ENCODE measurements at places on chromosomes 5 and 9.

DNA sequence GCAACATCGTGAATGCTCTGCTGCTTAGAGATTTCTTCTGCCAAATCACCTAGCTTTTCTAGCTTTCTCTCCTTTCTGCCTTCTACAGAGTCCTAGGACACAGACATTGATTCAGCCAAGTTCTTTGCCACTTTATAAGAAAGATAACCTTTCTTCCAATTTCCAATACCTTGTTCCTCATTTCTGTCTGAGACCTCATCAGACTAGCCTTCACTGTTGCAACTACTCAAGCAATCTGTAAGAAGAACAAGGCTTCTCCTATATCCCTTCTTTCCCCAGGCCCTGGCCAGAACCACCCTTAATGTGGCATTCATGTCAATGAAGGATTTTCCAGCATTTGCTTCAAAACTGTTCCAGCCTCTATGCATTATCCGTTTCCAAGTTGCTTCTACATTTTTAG lies 24.3 kb downstream of the FBXO10 start:
- no peak for DNase-seq

- DNase-seq = no peak
These were observed 922 bp downstream of the CRHBP start for GRCh38 chr5:76953551-76954382.

- no peak for DNase-seq
These were observed 21.9 kb downstream of the MACROH2A1 start for GRCh38 chr5:135376961-135377624.

DNA sequence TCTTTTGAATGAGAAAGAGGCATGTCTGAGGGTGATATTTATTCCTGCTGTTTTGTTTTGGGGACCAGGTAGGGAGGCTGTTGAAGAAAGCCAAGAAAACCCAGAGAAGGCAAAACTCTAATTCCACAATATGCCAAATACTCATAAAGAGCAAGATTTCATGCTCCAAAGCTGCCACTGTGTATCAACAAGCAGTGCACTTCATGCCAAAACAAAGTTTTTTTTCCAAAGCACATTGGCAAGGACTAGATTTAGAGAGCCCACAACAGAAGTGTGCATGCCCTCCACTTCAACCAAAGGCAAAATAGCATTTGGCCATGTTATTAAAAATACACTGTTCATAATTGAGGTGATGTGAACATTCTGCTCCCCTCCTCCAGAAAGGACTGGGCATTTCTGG lies 229.9 kb downstream of the EBF1 start:
- DNase-seq = no peak

- DNase-seq = no peak
These were observed 45.7 kb upstream of the TGFBR1 start for GRCh38 chr9:99058964-99059921.

DNA sequence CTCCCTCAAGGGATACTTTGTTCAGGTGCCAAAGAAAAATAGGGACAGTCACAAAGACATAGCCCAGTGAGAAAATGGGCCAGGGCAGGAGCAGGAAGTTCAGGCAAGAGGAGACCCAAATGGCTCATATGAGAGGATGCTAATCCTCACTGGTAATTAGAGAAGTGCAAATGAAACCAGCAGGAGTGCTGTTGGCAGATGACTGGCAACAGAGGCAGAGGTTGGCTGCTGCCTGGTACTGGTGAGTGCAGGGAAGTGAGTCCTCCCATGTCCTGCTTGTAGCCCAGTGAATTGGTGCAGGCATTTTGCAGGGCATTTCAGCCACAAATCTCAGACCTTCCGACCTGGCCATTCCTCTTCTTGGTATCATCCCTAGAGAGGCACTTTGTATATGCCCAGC lies 23.5 kb downstream of the ODF2 start:
- no peak for DNase-seq

GRCh38 chr5:64637837-64638443 lies 52.4 kb upstream of the SHISAL2B start:
- DNase-seq = no peak

DNA sequence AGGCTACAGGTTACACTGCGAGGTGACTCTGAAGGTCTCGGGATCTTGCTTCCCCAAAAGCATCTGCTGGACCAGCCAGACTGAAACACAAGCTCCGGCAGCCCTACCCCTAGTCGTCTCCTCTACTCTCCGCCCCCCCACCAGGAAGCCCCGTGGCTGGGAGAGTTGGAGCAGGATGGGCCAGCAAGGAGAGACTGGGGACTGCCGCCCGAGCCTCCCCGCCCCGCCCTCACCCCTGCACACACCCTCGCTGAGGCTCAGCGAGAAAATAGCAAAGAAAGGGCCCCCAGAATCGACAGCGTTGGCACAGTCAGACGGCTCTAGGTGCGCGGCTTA lies 1.3 kb downstream of the TRIM7 start:
- DNase-seq = no peak

- no peak for DNase-seq
These were observed 25.0 kb downstream of the CEP120 start for GRCh38 chr5:123398058-123398733.

DNA sequence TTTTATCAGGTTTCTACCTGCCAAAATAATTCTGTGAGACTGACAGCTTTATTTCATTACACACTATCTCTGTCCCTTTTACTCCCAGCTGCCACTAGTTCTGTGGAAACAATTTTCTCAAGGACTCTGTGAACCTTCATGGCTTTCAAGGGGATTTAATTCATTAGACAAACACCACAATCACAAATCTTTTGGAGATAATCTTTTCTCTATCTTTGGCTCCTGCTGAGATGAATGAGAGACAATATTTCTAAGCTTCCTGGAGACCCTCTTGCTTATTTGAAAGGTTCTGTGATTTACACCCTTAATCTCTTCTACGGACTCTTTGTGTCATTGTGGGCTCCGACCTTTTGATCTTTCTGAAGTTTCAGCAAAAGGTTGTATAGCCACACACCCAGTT lies 222.6 kb downstream of the PRDM9 start:
- no peak for DNase-seq

DNA sequence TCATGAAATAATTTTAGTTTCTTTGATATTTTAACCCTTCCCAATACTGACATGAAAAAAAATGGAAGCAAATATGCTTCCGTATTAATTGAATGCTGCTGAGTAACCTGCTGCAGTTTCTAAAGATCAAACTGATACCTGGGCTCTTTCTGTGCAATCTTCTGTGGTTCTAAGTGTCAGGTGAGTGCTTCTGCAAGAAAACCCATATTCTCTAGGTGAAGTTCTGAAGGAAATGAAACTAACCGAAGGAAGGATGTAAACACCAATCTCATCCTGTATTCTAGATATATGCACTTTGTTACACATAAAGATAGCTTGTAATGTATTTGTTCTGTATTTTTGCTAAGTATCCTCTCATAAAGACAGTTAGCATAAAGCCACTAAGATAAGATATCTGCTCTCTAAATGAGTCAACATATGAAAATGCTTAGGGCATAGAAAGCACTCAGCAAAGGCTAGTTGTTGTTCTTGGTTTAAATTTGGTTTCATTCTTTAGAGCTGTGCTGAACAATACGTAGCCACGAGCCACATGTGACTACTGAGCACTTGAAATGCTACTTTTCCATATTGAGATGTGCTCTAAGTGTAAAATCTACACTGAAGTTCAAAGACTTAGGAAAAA lies 52.0 kb downstream of the ITGA2 start:
- DNase-seq = no peak

DNA sequence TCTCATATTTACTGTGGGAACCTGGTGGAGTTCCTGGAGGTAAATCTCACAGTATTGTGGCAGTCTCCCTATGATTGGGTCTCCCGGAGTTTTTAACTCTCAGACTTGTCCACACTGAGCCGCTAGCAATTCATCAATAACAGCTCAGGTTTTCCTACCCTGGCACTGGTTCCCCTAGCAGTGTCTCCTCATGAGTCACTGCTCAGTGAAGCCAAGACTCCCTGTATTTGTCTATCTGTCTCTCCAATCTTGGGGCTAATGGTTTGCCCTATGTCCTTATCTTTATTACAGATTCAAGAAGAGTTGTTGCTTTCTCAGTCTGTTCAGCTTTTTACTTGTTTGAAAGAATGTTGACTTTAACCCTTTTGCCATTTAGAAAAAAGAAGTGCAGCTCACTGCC lies 176.7 kb upstream of the FGF10 start:
- no peak for DNase-seq

DNA sequence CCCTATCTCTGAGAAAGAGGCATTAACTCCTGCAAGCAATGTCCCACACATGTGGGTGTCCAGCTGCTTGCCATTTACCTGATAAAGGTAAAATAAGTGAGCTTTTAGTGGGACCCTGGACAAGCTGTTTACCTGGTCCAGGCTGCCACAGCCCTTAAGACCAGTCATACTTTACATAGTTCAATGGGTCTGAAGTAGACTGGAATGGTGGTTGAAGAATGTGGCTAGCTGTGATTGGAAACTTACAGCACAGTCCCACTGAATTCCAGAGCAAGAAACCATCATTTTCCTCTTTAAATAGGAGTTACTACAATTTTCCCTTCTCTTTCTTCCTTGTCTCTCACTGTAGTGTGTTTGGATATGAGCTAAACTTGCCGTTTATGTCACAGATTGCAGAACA lies 60.6 kb downstream of the GGTA1 start:
- DNase-seq = no peak
